CD4-positive, alpha-beta T cell treated with Interleukin-4 for 4 hours (primary cell): ENCODE measurements at places on chromosomes 2 and 18.

DNA sequence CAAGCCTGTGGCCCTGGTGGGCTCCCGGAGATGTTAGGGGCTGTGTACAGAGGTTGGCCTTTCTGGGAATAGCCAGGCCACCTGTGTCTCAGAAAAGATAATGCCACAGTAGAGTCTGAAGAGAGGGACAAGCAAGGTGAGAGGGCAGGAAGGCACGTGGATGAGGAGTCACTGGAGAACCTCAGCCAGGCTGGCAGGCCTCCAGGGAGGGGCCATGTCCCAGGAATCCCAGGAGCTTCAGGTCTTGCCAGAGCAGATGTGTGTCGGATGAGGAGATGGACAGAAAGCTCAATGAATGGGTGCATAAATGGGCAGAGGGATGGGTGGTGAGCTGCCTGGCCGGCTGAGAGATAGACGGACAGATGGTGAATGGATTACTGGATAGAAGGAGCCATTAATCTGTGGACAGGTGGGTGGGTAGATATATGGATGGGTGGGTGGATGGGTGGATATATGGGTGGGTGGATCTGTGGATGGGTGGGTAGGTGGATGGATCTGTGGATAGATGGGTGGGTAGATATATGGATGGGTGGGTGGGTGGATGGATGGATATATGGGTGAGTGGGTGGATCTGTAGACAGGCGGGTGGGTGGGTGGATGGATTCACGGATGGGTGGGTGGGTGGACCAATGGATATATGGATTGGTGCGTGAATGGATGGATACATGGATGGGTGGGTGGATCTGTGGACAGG, 7.9 kb upstream of the OTOF start:
- DNase-seq, result no peak

GRCh38 chr2:170391018-170391417, 213.1 kb downstream of the MYO3B start:
- no peak for DNase-seq

- DNase-seq, result no peak
Observed at GRCh38 chr2:6653281-6653750, 212.4 kb downstream of the CMPK2 start.

DNA sequence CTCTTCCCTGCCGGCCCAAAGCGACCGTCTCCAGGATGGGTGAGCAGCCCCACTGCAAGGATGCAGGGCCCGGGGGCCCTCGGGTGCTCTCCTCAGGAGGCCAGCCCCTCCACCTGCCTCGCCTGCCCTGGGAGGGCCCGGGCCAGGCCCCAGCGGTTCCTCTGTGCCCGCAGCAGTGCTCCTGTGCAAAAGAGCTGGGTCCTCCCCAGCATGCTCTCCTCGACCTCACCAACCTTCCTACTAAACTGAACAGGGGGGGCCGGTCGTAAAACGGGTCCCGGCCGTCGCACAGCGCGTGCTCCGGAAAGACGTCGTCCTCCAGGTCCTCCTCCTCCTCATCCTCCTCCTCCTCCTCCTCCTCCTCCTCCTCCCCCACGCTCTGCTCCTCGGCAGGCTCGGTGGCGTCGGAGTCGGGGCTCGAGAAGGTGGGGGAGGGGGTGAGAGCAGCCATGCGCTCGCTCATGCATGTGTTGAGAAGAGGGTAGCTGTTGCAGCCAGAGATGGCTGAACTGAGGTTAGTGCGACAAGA, 62.9 kb downstream of the KIF1A start:
- no peak for DNase-seq

DNA sequence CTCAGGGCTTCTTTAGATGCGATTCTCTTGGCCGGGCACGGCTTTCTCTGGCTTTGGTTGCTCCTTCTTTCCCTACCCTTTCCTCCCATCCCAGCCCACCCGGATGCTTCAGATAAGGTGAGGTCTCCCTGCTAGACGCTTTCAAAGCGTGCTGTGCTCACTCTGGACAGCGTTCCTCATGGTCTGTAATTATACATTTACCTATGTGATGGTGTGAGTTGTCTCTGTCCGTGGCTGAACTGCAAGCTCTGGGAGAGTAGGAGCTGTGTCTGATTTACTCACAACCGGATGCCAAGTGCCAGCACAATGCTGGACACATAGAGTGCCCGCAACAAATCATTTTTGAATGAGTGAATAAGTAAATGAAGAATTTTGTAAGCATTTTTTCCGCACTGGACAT, 26.8 kb upstream of the PNPT1 start:
- DNase-seq, result no peak

DNA sequence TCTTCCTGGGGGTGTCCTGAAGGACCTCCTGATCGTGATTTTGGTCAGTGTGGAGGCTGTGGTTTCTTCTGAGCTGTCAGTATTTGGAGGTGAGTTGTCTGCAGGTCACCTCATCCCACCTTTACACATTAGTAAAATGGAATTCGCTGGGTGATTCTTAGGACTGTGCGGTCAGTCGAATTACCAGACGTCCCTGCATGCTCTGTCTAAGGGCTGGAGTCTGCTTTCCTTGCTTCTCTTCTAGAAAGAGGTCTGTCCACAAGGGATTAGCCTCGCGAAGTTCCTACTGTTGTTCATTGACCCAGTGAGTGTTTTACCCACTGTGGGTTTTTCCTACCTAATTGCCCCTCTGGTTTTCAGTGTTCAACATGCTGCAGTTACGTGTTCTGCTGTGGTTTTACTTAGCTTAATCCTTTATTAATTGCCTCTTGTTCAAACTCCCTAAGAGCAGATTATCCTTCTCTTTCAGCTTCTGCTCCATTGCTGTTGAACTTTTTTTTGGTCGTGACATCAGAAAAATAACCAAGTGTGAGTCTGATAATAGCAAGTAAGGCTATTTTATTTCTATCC, 183.4 kb downstream of the NEDD4L start:
- no peak for DNase-seq

DNA sequence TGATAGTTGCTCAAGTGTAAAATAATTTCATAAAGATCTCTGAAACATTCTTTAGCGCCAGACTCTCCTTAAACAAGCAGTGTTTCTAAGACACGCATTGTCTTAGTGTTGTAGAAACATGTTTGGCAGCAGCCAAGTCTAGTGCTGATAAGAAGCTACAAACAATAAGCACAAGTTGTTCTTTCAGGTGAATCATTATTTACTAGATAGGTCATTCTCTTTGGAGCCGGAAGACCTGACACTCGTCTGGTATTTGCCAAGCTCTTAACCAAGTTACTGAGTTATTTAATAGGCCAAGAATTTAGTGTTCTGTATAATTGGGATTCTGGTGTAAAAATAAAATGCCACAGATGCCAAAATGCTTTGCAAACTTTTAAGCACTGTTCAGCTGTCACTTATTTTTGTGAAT, 852.1 kb downstream of the CPS1 start:
- DNase-seq, result no peak

GRCh38 chr18:5467671-5468070, 76.1 kb downstream of the EPB41L3 start:
- DNase-seq, result no peak

DNA sequence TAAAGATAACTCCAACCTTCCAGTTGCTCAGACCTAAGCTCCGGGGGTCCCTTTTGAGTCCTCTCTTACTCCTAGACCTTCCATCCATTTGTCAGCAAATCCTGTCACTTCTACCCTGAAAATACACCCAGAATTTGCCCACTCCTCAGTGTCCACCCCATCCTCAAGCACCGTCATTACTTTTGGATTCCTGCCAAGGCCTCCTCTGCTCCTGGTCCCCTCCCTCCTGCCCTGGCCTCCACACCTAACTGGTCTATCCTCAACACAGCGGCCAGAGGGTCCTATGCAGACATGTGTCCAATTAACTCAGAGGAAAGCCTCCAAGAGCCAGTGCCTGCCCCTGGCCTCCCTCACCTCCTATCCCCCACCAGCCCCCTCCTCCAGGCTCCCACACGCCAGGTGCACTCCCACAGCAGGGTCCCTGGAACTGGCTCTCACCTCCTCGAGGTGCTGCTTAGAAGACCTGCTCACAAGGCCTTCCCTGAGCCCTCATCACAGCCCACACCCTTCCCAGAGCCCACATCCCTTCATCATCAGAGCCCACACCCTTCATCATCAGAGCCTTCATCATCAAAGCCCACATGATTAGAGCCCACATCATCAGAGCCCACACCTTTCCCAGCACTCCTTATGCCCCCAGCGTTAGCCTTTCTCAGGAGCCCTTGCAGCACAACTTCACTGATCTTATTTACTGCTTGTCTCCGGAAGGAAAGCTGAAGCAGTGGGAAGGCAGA, 20.4 kb downstream of the FAM178B start:
- DNase-seq, result no peak

GRCh38 chr2:3179208-3179607, 198.4 kb downstream of the EIPR1 start:
- no peak for DNase-seq

DNA sequence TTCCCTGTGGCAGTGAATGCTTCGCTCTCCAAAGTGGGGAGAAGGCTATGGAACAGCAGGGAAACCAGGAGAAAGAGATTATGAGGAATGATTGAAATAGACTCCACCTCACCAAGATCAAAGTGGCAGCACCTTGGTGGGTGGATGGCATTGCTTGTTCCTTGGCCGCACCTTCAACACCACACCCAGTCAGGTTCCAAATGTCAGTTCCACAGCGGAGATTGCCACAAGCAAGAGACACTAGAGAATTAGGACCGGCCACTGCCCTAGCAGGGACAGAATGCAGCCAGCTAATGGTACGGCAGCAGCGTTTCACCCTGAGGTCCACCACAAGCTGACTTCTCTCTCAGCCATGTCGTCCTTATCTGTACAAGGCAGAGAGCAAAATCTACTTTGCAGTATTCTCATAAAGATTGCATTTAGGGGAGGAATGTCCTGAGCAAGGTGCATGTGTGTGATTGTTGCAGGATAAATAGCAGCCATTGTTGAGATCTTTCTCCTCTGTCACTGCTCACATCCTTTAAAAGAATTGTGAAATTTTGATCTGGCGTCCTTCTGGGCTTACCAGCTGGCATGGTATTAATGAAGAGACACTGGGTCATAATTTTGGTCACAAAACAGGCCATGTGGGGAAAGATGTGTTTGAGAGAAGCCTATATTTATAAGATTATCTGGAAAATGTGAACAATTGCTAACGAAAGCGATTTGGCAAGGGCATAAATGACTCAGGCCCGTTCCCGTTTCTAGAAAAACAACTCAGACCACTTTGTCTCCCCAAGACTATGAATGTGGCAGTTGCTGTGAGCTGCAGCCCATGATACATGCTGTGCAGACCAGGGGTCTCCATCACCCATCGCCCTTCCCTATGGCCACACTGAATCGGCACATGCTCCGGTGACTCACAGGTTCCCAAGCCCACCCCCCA, 228.6 kb upstream of the ID2 start:
- no peak for DNase-seq

DNA sequence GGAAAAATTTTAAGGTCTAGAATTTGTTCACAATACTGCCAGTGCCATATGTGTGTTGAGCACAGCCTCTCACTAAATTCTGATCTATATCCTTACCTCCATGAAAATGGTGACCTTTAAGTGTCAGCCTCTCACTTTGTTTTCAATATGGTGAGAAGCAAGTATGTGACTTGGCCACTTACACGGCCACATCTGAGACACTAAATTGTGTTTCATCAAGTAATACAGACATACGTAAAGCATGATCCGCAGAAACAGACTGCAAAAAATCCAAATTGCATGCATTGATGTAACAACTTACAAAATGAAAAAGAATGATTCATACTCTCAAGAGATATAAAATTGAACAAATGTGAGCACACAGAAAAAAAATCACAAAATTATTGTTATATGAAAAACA, 55.2 kb upstream of the UGP2 start:
- no peak for DNase-seq

DNA sequence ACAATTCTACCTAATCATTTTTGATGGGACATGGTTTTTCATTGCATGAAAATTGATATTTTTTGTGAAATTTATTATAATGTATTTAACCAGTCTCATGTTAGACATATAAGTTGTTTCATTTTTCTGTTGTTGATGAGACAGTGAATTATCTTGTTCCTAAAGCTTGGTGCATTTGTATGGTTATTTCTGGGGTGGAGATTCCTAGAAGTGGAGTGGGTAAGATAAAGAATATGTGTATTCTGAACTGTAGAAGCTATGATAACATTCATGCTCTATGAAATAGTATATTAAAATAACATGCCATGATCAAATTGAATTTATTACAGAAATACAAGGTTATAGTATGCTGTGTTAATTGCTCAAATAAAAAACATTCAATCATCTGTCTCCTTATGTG, 69.2 kb downstream of the BOLA3 start:
- DNase-seq, result no peak

- no peak for DNase-seq
Observed at GRCh38 chr2:201139836-201140604, 24.1 kb downstream of the CFLAR start.

DNA sequence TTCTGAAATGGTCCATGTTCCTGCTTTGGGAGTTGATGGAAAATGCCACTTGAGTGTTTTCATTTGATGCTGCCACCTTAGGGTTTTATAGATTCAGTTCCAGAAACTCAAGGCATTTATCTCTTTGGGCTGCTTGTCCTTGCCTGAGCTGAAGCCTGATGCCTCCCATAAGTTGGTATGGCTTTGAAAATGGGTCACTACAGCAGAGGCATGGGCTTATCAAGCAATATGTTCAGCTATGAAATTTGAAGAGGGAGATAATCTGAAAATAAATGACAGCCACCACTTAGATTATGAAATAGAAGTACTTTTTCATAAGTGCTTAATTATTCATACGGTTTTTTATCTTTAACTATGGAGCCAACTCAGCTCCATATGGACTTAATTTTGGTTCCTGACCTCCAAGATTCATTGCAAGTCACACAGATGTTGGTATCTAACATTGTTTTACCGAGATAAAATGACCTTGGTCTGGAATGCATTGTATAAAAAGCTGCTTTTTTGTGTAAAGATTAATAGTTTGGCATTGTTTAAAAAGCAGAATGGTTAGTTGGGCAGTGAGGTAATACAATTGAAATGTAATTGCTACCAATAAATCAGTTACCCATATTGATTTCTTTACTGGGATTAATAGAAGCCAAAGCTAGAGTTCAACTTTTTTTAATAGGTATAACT, 4.5 kb downstream of the SLC14A1 start:
- no peak for DNase-seq

DNA sequence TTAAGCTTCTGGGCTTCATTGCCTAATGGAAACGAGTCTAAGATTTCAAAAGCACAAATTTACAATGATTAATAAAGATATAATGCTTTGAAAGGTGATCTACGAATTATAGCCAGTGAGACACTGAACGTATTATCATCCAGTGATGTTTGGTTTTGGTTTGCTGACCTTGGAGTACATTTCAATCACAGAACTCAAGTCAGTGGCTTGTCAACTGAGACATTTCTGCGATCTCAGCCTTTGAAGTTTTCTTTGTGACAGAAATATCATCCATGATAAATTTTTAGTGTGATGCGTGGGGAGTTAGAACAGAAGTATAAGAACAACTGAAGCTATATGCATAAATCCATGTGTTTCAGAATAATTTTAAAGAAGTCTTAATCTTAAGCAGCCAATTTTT, 263.8 kb downstream of the TCF4 start:
- no peak for DNase-seq

GRCh38 chr2:37997629-37998028, 72.5 kb downstream of the RMDN2 start:
- DNase-seq, result no peak
